ENCODE measurements at places on chromosomes 2 and 18.

GRCh38 chr2:62573137-62573731 lies 67.2 kb upstream of the TMEM17 start:
- no peak for DNase-seq

DNA sequence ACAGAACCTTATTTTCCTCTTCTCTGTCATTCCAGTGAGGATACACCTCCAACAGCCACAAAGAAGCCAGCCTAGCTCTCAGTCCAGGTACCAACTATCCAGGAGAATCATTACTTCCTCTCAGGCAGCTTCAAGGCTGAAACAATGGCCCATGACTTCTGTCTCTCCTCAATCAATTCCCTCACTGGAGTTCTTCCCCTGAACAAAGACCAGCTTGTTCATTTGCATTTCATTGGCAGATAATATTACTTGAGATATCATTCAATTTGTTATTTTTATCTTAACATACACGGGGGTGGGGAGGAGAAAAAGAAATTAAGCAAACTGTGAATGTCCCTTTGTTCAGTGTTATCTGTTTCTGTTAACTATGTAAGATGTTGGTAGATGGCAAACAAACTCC lies 44.0 kb downstream of the CCDC141 start:
- no peak for DNase-seq

DNA sequence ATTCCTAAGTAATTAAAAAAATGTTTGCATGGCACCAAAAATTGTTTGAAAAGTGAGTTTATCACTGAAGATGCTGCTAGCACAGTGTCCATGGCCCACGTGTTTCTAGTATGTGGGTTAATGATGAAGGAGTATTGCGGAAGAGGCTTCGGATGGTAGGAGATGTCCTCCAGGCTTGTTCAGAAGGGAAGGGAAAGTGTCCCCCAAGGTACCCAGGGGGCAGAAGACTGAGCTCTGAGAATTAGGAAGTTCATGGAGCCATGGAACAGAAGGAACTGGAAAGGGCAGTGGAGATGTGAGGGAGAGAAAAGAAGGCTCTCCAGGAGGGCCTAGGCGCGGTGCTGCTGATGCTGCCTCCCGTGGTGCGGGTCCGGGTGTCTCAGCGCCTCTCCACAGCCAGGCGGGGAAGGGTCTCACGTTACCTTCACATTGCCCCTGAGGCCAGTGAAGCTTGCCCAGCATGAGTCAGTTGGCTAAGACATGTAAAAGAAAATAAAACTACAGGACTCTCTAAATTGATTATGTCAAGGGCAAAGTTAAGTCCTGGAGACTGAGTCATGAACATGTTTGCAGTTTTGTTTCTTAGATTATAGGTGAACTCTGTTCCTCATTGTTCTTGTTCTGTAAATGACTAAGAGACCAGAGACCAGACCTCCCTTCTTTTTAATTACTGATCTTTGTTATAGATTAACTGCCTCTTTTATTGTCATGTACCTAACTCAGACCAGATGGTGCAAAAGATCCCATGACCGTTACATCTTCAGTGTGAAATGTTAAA lies 89.0 kb downstream of the MTCL1 start:
- DNase-seq, result no peak

DNA sequence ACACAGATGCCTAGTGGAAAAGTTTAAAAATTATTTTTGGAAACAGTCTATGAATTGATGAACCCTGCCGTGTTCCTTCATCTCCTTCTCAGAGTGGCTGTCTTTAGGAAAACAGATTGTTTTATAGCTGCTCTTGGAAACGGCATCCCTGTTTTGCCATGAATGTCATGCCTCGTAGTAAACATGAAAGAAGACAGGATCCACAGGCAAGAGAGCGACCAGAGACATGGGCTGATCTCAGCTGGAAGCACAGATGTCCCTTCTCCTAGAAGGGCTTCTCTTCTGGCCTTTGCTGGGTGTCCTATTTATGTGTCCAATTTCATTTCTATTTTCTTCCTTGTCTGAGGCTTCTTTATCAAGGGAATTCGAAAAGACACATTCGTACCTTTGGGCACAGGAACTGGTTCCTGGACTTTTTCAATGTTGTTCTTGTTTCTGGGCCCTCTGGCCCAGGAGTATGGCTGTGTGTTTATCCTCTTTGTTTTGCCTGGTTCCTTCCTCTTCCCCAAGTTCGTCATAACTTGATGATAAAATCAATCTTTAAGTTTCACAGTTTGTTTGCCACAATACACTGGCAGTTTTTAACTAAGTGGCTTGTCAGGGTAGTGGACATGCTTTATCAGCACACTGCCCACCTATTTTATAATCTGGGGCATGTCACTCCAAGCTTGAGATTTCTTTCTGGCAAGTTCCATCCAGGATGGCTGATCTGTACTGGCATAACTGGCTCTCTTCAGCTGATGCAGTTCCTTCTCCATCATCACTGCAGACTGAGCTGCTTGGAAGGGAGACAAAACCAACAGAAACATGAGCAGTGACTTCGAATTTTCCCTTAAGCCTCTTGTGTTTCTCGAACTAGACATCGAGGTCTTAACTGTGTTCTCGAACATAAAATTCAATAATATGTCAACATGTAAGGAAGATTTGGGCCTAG lies 63.2 kb upstream of the MGAT4A start:
- DNase-seq, result no peak

DNA sequence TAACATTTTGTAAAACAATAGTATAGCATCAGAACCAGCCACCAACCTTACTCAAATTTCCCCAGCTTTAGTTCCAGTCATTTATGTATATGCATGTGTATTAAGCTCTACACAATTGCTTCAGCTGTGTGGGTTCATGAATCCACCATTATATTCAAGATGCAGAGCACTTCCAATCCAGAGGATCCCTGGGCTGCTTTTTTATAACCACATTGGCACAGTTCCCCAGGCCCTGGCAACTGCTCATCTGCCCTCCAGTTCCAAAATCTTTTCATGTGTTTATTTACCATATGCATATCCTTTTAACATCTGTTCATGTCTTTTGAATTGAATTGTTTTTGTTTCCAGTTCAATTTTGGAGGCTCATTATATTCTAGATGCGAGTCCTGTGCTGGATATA lies 482.9 kb upstream of the HS6ST1 start:
- DNase-seq, result no peak

DNA sequence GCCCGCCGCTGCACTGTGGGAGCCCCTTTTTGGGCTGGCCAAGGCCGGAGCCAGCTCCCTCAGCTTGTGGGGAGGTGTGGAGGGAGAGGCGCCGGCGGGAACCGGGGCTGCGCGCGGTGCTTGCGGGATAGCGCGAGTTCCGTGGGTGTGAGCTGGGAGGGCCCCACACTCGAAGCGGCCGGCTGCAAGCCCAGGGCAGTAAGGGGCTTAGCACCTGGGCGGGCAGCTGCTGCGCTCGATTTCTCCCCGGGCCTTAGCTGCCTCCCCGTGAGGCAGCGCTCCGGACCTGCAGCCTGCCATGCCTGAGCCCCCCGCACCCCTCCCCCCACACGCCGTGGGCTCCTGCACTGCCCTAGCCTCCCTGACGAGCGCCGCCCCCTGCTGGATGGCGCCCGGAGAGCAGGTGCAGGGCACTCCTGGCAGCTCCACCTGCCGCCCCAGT lies 124.4 kb downstream of the CCDC178 start:
- no peak for DNase-seq

DNA sequence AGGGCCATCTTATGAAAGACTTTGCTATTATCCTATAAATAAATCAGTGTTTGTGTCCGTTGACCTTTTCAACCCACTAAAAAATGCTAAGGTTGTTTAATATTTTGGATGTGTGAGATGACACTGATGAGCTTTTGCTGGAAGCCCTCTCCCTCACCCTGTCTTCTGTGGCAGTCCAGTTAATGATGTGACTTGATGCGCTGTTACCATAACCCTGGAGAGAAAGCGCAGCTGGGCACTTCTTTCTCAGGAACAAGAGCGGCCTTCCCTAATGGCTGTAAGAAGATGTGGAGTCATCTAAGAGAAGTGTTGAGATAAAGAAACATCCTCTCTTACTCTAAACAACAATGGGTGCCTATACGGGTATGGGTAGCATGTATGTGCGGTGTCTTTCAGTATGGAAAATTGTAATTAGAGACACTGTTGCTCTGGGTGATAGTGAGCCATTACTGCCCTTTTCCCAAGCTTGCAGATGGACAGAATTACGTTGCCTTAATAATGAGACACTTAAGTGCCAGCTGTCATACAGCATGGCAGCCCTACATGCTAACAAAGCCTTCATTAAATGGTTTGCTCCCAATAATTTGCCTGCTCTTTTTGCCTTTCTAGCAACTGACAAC lies 165.6 kb upstream of the NABP1 start:
- DNase-seq, result no peak

DNA sequence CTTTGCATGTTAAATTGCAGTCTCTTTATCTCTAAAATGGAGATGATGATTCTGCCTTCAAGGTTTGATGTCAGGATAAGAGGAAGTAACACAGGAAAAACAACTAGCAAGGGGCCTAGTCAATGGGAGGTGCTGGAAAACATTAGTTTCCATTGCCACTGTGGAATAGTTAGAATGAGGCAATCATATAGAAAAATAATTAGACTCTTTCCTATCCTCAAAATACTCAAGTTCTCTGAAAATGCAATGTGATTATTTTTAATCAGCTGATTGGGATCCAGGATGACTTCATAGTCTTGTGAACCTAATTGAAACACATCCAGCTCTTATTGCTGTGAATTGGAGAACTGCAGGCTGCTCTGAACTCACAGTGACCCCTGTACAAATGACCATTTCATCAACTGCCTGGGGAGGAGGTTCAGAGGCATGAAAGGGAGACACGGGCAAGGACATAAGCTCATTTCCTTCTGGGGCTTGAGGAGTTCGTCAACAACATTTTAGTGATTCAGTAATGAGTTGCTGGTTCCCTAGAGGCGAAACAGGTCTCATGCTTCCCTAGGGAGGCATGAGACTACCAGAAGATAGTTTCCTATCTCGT lies 422.5 kb downstream of the LPIN1 start:
- no peak for DNase-seq

GRCh38 chr2:241636182-241637017 lies 558 bp downstream of the THAP4 start:
- DNase-seq, result no peak

DNA sequence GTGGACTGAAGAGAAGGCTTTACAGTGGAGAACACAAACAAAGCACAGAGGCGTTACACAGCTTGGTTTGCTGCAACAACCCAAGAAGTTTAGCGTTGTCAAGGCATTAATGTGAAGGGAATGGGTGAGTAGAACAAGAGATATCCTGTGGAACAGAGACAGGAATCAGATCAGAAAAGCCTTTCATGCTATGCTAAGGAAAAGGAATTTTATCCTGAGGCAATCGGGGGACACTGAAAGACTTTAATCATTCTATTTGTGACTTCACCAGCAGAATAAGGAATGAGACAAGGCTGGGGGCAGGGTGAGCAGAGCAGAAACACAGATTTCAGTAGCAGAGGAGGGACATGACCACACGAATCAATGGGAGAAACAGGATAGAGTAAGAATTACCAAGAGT lies 600.7 kb downstream of the IRS1 start:
- no peak for DNase-seq

DNA sequence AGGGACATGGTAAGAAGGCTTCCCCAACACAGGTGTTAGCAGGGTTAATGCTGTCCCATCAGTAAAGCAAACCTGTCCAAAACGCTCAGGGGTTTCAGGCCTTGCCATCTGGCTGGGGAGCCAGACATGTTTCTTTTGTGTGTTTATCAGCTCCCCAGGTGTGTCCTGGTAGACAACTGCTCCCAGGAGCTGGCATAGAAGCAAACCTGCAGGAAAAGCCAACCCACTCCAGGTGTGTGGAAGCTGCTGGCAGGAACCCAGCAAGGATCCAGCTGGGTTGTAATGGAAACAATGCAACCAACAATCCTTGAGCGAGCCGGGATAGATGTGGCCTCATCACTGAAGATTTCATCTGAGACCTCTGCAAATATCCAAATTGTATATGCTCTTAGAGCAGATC lies 123.1 kb downstream of the RAB3GAP1 start:
- DNase-seq, result no peak

- DNase-seq, result no peak
Measured at GRCh38 chr2:155266583-155266982, 568.1 kb downstream of the KCNJ3 start.

DNA sequence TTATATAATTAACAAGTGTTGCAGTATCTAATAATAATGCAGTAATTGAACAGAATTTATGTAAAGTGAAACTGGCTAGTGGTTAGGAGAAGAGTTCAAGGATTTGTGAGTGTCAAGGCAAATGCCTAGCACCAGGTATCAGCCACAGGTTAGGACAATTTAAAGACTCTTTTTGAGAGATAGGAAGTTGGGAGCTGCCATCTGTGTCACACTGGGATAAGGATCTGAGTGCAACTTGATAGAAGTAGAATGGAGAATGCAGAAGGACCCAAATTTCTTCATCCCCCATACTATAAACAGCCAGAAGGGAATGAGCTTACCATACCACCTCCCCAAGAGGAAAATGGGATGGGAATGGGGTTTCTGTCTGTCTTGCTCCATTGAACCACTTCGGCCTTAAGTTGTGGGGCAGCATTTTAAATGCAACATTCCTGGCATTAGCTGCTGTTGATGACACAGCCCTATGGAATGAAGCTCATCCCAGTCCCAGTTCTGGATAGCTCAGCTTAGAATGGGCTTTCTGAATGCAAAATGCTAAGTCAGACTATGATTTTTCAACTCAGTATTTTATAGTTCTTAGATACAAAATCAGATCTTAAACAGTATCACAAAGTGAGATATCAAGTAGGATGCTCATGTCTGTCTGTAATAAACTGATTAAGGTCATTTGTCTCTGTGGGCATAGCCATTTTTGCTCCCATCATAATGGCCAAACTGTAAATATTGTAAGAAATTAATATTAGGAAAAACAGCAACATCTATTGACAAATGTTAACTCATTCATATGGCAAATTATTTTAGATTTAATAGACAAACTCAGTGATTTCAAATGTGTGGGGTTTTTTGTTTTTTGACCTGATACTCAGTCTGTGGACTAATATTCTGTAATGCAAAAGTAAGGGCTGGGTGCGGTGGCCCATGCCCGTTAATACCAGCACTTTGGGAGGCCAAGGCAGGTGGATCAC lies 44.0 kb downstream of the GPR155 start:
- DNase-seq, result no peak

DNA sequence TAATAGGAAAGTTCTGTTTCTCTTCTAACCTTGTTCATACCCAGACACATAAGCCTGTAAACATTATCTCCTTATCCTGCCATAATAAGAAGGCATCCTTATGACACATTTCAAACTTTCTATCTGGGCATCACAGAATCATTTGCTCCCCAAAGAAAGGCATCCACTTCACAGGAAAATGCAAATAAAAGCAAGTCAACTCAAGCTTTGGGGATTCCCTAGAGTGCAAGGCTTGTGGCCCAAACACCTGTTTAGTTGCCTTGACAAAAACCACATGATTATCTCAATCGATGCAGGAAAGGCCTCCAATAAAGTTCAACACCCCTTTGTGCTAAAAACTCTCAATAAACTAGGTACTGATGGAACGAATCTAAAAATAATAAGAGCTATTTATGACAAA lies 195.7 kb upstream of the GALNT5 start:
- no peak for DNase-seq

DNA sequence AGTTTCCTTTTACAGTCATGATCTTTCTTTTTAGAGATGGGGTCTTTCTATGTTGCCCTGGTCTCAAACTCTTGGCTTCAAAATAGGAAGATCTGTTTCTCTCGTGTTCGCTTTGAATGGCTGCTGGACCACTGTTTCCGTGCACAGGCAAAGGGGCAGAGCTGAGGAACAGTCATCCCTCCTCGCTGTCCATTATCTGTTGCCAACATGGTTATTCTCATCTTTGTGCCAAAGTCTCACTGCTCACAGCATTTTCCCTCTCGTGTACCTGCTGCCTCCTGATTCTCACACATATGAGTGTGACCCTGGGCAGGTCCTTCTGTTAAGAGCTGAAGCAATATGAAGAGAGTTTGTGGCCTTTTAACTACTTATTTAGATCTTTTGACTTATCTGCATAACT lies 28.0 kb upstream of the CCNYL1 start:
- no peak for DNase-seq

GRCh38 chr2:32768387-32769174 lies 140.7 kb downstream of the TTC27 start:
- DNase-seq, result no peak

Measured in stimulated activated CD8-positive, alpha-beta memory T cell treated with anti-CD3 and anti-CD28 coated beads, Interleukin-7, amount 100 ng/mL, for 1 hour (primary cell).